Left lobe of liver (tissue), 2 donors: ENCODE measurements at places on chromosomes 2 and 18. TPM values are rescaled to one million over a fixed set of nuclear protein-coding genes. Genes with fewer than 3 reads are reported as not detected.

Gene TRIM54
- total RNA-seq: not detected

Gene DSC1
- total RNA-seq: not detected

Gene CREG2
- total RNA-seq: not detected

Gene SLC38A11
- total RNA-seq: 2.2 TPM

Gene LIMS1
- total RNA-seq: 18.1 TPM

Gene C2orf42
- total RNA-seq: 19.1 TPM
